ENCODE measurements at places on chromosomes 16 and 17.
A peak's percentile ranks its signal among the peaks of the same experiment; 100 is the strongest.

DNA sequence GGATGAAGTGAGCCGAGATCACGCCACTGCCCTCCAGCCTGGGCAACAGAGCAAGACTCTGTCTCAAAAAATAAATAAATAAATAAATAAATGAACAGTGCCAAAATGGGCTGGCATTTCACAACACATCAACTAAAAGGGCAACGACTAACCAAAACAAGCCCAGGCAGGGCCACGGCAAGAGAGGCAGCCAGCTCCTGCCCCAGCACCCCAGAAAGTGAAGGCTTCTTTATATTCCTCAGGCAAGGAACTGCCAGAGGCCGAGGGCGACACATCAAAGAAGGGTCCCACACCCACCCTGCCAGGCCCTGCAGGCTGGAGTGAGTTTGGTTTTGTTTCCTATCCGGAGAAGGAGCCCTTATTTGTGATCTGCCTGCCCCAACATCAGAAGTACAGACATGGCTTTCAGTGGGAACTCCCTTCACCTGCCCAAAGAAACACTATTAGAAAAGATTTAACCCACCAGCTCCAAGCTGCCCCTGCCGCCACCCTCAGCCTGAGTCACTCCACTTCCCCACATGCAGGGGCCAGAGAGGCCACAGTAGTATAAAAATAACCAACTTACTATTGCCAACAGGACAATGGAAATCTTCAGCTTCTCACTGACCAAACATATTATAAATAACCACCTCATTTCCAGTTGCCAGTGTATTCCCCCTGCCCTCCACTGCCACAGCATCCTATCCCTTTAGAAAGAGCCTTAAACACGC, 8.0 kb downstream of the FBXO31 start:
- no peak for DNase-seq

GRCh38 chr17:33280162-33280943, 12.7 kb downstream of the ASIC2 start:
- DNase-seq: no peak

DNA sequence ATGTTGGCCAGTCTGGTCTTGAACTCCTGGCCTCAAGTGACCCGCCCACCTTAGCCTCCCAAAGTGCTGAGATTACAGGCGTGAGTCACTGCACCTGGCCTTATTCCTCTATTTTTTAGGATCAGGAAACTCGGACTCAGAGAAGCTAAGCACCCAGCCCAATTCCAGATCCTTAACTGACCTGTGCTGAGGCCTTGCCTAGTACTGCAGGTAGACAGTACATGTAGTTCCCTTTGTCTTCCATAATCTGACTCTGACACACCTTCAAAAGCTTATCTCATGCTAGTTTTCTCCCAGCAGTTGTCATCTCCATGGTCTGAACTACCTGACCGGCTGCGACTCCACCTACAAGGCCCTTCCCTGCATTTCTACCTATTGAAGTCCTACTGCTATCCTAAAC, 65.7 kb upstream of the AXIN2 start:
- no peak for DNase-seq

DNA sequence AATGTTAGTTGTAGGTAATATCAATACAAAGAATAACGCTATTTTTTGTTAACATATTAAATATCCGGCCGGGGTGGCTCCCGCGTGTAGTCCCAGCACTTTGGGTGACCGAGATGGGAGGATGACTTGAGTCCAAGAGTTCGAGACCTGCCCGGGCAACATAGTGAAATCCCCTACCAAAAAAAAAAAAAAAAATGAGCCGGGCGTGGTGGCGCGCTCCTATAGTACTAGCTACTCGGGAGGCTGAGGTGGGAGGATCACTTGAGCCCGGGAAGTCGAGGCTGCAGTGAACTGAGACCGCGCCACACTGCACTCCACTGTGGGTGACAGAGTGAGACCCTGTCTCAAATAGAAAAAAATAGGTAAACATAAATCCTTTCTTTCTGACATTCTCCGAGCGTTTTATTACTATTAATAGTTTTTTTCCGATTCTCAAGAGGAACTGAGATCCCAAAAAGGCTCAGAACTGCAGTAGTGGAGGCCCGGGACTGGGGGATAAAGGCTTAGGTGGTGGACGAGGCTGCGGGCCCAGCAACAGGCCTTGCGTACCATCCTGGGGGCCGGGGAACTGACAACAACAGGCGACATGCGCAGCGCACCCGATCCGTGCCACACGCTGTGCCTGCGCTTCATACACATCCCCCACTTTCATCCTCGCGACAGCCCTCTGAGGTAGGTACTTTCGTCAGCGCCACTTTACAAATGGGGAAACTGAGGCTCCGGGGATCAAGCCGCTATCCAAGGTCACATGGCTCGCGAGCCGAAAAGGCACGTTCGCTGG, 919 bp downstream of the N4BP1 start:
- no peak for DNase-seq

DNA sequence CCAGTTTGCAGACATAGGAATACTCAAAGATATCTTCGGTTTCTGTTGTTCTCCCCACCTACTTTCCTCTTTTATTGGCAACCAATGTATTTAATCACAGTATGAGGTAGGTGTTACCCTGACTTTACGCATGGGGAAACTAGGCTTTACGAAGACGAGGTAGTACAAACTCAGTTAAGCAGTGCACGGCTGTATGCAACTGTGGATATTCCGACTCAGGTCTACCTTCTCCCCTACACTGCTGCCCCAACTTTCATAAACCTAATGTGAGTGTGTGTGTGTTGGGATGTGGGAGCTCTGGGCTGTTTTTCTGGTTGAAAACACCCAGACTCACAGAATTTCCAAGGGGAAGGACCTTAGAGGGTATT, 1.2 kb upstream of the GPT2 start:
- no peak for DNase-seq

GRCh38 chr16:71626018-71626857, at the start of gene MARVELD3:
Gene MARVELD3 (plus strand): TSS chr16:71626184. CDS start chr16:71626230, 46 bp downstream.
- no peak for DNase-seq

DNA sequence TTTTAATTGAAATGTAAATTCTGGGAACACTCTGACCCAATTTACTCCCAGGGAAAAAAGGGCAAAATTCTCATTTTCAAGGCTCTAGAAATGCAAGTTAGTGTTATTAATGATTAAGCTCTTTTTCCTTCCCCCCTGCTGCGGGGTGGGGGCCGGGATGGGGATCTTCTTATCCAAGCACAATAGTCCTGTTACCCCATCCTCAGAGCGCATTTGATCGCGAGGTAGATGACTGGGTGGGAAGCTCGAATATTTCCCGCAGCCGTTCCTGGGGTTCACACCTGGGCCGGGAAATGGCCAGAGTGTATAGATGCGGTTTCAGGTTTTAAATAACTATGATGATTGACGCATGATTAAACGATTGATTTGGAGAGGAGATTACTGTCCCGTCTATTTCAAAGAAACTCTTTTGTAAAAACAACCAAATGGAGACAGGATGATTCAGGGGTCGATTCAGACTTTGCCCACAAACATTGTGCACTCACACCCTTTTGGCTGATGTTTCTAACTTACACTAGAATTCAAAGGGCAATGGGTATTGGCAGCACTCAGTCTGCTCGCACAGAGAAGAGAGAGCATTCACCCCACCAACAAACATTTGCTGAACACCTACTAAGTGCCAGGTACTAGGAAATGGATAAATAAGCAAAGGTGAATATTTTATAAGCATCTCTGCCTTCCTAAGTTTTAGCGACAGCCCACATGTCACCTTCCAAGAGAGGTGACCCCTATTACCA, 55.0 kb downstream of the SALL1 start:
- no peak for DNase-seq

DNA sequence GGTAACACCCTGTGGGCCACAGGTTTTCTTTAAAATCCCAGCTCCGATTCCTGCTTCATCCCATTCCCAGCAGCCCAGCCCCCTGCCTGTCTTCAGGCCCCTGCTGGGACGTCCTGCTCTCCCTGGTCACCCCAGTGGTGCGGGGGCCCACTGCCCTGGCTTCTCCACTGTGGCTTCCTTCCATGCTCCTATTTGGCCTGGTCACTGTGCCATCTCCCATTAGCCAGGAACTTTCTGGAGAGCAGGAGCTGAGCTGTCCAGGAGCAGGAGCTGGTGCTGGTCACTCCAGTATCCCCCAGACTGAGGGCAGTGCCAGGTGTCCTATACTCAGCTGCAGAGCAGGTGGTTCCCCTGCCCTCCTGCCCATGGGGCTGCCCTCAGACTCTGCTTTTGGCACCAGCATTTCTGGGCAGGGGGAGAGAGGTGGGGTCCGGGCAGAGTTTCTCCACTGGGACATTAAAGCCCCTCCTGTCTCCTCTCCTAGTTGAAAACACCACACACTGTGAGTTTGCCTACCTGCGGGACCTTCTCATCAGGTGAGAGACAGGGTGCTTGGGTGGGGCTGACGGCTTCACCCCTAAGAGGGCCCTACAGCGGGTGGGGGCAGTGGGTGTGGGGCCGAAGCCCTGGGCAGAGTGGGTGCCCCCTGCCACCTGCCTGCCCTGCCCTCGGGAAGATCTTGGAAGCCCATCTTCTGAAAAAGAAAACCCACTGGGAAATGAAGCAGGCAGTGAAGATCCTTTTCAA, 356.2 kb downstream of the SEC14L1 start:
- no peak for DNase-seq

- no peak for DNase-seq
Observed at GRCh38 chr16:64312980-64313379, 808.9 kb downstream of the CDH11 start.

DNA sequence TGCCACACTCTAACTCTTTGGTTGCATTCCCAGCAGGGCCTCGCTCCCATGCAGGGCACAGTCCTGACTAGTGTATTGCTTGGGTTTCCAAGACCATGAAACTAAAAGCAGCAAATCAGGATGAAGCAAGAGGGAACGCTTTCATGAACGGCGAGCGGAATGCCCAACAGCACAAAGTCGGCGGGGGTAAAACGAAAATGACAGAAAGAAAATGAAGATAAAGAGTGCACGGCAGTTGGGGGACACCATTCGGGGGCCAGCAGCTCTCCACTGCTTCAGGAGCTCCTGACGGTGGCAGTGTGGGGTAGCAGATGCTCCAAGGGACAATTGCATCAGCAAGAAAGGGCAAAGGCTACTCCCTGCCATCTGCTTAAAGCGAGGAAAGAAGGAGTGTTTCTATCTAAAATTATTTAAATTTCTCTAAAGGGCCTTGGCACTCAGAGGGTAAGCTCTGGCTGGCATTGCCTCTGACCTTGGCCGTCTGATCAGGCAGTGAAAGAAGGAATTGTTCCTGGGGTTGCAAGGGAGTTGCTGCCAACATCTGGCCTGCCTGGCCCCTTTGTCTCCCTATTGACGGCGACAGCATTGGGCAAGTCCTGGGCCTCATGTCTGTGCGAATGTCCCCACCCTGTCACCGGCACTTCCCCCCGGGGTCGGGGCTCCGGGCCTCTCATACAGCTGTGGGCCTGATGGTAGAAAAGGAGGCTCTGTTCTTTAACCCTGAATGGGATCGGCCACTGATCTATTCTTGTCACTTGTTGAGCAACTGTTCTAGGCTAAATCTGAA, 138.2 kb downstream of the CMIP start:
- peak; percentile 73 for DNase-seq

- DNase-seq: no peak
Observed at GRCh38 chr16:54873071-54873470, 57.6 kb upstream of the IRX5 start.

- DNase-seq: no peak
Observed at GRCh38 chr17:63550817-63551639, 751 bp downstream of the DCAF7 start.

GRCh38 chr16:56998861-56999260, 9.5 kb downstream of the NLRC5 start:
- no peak for DNase-seq

DNA sequence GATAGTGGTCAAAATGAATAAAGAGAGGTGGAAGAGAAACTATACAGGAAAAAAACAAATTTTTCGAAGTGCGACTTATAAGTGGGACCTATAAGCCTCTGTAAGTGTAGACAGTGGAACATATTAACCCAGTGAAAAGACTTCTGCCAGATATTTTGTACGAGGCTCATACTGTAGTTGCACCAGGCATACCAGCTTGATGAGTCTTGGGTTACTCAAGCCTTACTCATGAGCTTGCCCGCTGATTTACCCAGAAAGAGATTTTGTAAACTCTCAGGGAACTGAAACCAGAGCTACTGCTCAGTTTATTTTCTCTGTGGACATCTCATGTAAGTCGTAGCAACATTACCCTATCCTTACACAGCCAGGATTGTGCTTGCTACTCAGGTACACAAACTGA, 708.0 kb upstream of the SOX9 start:
- no peak for DNase-seq

- peak; percentile 57 for DNase-seq
Observed at GRCh38 chr17:38883592-38884526, 14.0 kb downstream of the LASP1 start.

GRCh38 chr17:77137111-77137510, 3.7 kb upstream of the SEC14L1 start:
- DNase-seq: no peak

GRCh38 chr16:830107-830870, 29.8 kb upstream of the GNG13 start:
- no peak for DNase-seq

GRCh38 chr17:69047368-69048263, 13.1 kb downstream of the ABCA9 start:
- no peak for DNase-seq

DNA sequence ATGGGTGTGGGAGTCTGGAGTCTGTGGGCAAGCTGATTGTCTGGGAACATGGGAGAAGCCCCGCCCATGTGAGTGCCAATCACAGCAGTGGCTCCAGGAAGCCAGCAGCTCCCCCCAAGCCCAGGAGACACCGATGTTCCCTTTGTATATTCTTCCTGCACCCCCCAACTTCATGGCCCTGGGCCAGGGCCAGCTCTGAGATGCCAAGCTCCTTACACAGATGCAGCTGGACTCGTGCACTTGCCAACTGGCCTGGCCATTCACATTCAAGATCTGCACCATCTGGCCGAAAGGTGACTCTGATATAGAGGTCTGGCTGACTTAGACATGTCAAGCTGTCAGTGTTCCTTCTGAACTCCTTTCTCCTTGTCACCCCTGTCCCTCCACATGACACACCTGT, 50.5 kb downstream of the CACNG5 start:
- DNase-seq: no peak

DNA sequence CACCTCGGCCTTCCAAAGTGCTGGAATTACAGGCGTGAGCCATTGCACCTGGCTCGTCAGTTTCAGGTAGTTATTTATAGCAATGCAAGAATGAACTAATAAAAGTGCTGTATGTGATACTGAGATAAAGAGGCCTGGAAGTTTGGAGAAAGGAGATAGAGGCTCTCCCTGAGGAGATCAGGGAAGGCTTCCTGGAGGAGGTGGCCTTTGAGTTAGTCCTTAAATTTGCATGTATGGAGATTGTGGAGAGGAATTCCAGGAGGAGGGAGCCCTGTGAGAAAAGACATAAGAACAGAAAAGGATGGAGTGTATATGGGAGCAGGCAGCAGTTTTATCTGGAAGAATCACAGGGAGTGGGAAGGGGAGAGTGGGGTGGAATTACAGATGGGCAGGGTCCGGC, 276.6 kb upstream of the EEF2KMT start:
- no peak for DNase-seq
